CD8-positive, alpha-beta memory T cell (primary cell): ENCODE measurements at places on chromosomes 2 and 18. TPM values are rescaled to one million over a fixed set of nuclear protein-coding genes. Genes with fewer than 3 reads are reported as not detected.

DNA sequence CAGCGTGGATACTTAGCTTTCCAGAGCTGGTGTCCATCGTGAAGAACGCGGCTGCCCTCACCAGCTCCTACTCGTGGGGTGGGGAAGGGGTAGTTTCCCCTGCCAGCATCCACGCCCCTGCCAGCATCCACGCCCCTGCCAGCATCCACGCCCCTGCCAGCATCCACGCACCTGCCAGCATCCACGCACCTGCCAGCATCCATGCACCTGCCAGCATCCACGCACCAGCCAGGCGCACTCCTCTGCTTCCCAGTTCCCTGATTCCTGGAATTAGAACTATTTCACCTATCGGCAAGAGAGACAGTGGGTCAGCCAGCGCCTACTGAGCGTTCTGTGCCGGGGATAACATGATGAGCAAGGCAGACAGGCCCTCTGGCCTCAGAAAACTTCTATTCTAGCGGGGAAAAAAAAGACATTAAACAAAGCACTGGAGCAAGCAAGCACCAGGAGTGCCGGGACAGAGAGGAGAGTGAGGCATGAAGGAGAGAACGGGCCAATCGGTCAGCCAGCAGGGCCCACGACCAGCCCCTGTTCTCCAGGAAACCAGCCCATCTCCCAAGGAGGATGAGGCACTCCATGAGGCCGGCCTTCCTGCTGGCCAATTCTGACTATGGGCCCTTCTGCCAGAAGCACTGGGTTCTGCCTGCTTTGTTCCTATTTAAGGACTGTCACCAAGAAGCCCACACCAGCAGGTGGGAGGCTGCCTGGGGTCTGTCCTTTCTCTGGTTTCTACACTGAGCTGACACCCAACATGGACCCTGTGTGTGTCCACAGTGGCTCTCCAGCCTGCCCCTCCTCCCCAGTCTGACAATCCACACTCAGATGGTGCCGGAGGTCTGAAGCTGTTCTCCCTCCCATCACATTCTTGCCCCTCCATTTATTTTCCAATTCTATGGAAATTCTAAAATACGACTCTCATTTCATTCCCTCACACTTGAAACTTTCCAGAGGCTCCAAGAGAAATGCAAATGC lies 78.4 kb upstream of the SALL3 start:
- no peak for DNase-seq

DNA sequence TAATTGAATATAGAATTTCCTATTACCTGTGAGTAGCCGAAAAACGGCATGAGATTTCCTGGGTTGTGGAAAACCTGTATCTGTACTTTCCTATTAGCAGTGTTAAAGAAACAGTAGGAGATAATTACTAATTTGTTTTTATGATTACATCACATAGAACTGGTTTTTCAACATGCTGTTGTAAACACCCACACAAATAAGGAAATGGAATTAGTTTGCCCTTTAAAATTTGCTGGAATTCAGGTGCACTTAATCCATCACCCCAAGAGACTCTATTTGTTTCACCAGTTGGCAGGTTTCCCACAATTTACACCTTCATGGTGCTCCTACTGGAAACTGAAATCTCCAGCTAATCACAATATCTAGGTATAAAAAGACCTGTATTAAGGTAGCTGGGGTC lies 274.1 kb upstream of the SLC8A1 start:
- no peak for DNase-seq

GRCh38 chr2:170408461-170409163 lies 230.7 kb downstream of the MYO3B start:
- no peak for DNase-seq

DNA sequence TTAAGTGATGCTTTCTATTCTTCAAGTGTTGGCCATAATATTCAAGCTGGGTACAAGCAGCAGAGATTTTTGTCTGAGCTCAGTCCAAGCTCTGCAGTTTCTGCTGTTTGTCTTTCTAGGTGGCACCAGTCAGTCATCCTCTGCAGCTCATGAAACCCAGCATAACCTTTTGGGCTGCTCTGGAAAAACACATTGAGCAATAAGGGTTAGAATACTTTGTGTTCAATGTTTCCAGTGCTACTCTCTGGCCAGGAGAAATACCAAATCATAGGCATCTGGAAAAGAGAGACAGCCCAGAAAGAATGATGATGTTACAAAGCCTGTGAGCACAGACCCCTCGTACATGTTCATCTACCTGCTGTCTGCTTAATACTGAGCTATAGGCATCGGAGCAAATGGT lies 19.5 kb upstream of the WIPF1 start:
- no peak for DNase-seq

DNA sequence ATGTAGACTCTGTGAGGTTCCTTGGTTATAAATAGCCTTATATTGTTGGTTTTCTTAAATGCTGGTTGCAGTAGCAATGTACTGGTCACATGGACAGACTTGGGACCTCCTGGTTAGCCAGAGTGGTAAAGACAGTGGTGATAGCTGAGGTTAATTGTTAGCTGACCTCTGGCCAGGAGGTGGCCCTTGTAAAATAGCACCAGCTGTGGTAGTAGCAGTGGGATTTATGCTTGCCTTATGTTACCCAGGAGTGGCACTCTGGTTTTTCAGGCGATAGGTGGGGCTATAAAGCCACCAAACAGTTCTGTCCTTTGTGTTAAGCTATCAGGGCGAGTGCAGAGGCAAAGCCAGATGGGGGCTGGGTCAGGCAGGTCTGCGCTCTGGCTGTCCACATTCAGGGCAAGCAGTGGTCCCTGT lies 94.8 kb upstream of the SRD5A2 start:
- no peak for DNase-seq

GRCh38 chr2:231563378-231563961 lies 29.2 kb upstream of the TEX44 start:
- no peak for DNase-seq

- no peak for DNase-seq
These were observed 37.1 kb upstream of the FEZ2 start for GRCh38 chr2:36634981-36635597.

The SH3BP4 gene
- 0.18 TPM for total RNA-seq

The DPYSL5 gene
- total RNA-seq, result not detected

The PDE11A gene
- total RNA-seq, result not detected

The SNTG2 gene
- 1.3 TPM for total RNA-seq

The SH3RF3 gene
- total RNA-seq, result 0.31 TPM

The EMILIN1 gene
- 0.79 TPM for total RNA-seq

The M1AP gene
- not detected for total RNA-seq
